ENCODE measurements at places on chromosomes 13 and 19.
A peak's percentile ranks its signal among the peaks of the same experiment; 100 is the strongest.

- DNase-seq: no peak
These were observed 1432.4 kb upstream of the ATXN8OS start for GRCh38 chr13:68675209-68675608.

- no peak for DNase-seq
These were observed 168.6 kb downstream of the POSTN start for GRCh38 chr13:37429976-37430375.

DNA sequence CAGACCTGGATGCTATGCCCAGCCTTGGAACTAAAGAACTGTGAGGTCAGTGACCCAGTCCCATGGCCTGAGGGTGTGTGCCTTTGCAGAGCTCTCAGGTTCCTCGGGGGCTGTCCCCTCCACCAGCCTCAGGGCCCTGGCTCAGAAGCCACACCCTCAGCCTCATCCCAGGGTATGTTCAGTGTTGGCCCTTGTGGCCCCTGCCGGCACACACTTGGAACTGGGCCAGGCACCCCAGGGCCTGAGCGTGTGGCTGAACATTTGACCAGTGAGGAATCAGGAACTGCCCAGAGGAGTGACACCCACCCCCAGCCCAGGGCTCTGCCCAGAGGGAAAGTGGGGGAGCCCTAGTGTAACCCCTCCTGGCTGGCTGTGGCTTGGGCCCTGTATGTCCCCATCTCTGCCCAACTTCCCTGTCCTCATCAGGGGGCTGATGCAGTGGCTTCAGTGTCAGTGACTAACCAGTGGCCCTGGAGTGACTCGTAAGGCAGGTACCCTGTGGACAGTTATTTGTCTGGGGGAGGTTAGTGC, 10.0 kb downstream of the NKPD1 start:
- no peak for DNase-seq

DNA sequence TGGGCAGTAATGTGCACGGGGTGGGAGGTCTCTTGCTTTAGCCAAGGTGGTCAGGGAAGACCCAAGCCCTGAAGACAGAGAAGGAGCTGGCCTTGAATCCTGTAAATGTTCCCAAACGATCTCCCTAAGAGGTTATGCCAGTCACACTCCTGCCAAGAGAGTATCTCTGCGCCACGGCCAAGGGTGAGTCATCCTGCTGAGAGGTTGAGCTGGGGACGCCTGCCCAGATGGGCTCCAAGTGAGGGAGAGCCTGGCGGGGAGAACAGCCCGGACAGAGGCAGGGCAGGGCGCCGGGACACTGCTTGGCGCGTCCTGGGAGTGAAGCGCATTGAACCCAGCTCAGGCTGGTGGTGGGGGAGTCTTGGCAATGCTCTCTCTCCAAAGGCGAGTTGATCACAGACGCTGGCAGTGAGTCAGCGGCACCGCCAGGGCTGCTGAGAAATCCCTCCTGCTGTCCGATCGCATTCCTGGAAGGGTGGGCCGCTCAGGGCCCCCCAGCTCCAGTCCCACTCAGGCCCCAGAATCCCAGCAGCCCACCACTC, 16.4 kb downstream of the SULT2B1 start:
- no peak for DNase-seq

GRCh38 chr13:40343550-40344269, 322.7 kb downstream of the FOXO1 start:
- no peak for DNase-seq

DNA sequence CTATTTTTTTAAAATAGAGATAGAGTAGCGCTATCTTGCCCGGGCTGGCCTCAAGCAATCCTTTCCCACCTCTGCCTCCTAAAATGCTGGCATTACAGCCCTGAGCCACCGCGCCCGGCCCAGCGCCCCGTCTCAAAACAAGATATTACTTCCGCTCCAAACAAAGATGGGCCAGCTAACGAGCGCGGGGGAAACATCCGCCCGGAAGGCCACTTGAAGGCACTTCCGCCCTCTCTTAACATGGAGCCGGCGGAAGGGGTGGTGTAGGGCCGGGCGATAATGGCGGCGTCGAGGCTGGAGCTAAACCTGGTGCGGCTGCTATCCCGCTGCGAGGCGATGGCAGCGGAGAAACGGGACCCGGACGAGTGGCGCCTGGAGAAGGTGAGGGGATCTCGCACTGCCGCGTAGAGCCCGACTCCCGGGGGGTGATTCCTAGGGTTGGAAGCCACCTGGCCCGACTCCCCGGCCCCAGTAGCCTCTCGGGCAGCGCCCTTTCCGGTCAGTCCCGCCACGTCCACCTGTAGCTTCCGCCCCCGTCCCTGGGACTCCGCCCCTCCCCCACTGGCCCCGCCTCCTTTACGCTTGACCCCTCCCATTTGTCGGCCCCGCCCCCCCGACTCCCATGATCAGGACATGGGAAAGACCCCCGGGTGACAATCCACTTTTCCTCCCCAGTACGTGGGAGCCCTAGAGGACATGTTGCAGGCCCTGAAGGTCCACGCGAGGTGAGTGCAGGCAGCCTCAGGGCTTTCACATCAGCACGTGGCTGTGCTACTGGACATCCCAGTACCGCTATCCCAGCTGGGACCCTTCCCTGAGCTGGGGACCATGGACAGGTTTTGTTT, at the start of gene USE1:
TSS of gene USE1 (plus strand) at position 231 of the 845 bp plus-strand sequence. CDS start at position 280, 49 bp downstream.
- DNase-seq: peak; percentile 74

DNA sequence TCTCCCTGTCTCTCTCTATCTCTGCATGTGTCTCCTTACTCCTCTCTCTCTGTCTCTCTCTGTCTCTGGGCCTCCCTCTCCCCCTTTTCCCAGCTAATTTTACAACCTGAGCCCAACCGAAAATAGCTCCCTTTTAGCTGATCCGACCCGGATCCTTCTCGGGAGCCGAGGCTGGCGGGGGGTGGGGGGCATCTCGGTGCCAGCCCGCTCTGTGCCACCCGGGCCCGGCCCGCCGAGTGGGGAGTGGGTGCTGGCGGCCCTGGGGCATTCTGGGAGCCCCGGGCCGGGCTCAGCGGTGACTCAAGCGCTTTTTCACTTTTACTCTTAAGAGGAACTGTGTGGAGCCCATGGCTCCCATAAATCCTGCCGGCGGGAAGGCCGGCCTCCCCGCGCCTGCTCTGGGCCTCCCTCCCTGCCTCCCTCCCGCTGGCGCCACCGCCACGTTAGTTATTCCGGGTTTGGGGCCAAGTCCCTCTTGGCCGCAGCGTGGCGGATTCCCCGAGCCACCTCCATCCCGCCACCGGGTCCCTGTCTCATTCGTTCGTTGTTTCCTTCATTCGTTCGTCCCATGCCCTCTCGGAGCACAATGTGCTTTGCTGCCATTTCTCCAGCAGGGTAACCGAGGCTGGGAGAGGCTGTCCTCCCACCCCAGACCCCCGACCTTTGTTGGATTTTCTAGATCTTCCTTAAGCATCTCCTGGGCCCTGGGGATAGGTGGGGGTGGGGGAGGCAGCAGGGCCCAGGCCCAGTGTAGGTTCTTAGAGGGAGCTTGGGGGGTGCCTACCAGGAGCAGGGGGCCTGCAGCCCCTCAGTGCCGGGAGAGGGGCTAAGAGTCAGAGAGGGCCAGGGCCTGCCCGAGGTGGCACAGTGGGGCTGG, 3.2 kb downstream of the NFIC start:
- no peak for DNase-seq

DNA sequence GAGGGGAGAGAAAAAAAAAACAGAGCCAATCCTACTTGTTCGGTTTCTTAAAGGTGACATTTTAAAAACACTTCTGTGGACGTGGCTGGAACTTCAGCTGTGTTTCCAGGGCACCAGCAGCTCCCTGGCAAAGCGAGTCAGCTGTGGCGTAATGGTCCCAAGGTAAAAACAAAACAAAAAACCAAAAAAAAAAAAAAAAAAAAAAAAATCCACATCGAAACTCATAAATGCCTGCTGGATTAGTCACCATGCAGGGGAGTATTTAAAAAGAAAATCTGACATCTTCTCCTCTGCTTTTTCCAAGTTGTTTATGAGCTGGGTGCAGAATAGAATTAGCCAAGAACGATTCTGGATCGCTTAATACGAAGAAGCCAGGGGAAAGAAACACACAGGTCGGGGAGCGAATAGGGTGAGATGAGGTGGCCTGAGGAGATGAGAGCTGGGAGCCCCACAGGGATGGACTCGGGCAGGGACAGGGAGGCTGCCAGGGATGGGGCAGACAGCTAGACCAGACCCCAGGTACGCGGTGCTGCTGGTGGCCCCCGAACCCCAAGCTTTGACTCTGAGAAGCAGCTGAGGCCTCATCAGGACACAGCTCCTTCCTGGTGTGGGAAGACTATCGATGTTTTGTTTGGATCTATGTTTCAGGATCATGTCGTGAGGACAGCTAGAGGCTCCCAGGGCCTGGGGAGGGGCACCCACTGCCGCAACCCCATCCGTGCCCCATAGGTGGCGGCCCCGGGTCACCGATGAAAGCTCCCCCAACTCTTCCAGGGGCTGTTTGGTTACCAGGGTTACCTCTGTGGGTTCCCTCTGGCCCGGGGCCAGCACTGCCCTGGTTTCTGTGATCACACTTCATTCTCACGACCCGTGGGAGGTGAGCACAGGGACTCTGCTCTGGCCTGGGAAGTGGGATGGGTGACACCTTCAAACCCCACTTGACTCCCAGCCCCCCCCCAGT, 3.1 kb upstream of the CTXN1 start:
- no peak for DNase-seq

DNA sequence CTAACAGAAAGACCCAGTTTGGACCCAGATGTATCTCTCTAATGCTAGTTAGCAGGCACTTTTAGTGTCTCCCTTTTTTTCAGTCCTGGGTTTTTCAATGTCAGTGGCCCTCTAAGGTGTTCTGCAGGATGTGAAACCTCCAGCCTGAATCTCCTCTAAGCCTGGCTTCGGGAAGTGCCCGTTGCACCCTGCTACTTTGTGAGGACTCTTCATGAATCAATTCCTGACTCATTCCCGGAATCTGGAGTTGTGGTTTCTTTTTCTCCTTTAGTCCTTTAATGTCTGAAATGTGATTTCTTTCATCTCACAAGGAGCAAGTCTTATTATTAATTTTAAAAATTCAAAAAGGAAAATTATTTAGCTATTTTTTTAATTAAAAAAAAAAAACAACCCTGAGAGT, 116.0 kb downstream of the ZNF536 start:
- DNase-seq: no peak

DNA sequence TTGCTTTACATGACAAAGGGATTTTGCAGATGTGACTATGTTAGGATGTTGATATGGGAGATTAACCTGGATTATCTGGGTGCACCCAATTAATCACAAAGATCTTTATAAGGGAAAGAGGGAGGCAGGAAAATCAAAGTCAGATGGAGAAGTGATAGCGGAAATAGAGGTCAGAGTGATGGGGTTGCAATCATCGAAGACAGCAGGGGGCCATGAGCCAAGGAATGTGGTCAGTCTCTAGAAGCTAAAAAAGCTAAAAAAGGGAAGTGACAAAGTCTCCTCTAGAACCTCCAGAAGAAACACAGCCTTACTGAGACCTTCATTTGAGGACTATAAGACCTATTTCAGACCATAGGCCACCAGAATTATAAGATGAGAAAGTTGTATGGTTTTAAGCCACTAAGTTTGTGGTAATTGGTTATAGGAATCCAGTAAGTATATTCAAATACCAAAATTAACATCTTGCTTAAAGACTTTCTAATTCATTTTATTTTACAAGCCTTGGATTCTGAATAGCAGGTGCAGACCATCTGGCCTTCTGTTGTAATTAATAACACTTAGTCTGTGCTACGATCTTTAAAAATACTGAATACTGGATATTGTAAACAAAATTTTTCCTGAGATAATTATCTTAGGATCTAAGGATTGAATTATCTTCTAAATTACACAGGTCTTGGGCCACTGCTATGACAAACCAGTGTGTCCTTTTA, 493.4 kb upstream of the PCDH20 start:
- no peak for DNase-seq

- no peak for DNase-seq
These were observed 83.6 kb upstream of the PDCD5 start for GRCh38 chr19:32497391-32497790.

DNA sequence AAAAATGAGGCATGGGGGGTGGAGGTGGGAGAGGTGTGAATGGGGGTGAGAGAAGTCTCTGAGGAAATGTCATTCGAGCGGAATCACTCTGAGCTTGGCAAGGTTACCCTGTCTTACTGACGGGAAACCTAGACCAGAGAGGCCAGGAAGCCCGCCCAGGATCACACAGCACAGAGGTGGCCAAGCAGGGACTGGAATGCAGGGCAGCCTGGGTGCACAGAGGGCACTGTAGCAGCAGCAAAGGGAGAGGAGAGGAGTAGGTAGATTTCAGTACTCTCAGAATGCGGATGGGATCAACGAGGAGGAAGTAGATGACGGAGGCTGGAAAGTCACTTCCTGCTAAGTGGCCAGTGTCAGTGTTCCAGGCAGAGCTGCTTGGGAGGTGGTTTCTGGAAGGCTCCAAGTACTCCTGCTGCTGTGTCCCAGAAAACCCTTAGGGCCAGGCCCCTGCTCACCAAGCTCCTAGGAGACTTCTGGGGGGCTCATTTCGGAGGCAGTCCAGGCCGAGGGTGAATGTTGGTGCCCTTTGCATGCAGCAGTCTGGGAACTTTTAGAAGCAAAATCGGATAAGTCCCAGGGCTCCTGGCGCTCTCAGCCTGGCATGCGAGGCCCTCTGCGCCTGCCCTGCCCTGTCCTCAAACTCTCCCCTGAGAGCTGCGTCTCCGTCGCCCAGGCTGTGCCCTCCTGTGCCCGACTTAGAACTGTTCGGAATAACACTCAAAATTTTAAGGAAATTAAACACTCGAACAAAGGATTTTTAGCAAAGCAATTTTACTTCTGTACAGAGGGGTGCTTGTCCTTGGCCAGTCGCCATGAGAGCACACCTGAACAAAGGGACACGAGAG, 33.5 kb downstream of the DNM2 start:
- no peak for DNase-seq

- peak; percentile 20 for DNase-seq
These were observed 89.4 kb upstream of the RAP2A start for GRCh38 chr13:97344265-97345175.

GRCh38 chr13:99225078-99225477, 24.4 kb downstream of the UBAC2 start:
- DNase-seq: no peak

DNA sequence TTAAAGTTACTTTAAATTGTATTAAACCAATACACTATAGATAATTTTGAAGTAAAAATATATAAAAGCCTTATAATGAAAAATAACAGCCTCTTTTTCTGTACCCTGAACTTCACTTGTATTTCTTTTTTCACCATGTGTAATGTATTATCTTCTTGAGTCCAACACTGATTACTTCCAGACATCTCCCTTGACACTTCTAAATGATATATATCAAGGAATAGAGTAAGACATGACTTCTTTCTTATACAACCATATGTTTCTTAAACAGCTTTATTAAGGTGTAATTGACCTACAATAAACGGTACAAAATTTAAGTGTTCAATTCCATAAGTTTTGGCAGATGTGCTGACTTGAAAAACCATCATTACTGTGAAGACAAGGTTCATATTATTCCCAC, 531.9 kb downstream of the OLFM4 start:
- DNase-seq: no peak

GRCh38 chr13:113144255-113144629, 14.2 kb upstream of the PROZ start:
- no peak for DNase-seq

GRCh38 chr19:33306191-33306590, 3.9 kb upstream of the CEBPA start:
- DNase-seq: no peak

GRCh38 chr13:34066344-34066743, 248.4 kb downstream of the RFC3 start:
- no peak for DNase-seq

All from stimulated activated CD4-positive, alpha-beta T cell treated with anti-CD3 and anti-CD28 coated beads, TNF-alpha, amount 100 ng/mL, for 4 hours (primary cell).